Substantia nigra (tissue), 51 donors: ENCODE measurements at places on chromosomes 12 and 14.

- no peak for DNase-seq
These were observed 264.3 kb downstream of the AKAP6 start for GRCh38 chr14:32593290-32593942.

DNA sequence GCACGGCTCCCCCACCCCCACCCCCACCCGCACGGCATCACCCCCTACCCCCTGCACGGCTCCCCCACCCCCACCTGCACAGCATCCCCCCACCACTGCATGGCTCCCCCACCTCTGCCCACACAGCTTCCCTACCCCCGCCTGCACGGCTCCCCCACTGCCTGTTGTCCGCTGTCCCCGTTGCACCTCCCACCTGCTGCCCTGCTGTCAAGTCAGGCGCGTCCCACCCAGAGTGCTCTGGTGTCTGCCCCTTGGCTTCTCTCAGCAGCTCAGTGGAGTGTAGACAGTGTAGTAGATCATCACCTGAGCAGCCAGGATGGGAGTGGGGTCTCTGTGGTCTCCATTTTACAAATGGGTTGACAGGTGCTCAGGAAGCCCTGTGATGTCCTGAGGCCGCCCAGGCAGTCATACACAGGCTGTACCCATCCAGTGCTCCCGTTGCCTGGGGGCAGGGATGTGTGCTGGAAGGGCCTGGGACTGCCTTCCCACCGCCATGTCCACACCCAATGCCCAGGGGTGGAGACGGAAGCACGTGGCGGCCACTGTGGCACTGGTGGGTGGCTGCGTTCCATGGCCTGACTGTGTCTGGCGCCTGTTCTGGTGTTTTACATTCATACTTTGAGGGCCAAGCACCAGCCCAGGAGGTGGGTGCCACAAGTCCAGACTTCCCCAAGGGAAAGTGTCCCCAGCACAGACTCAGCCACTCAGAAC lies 32.5 kb downstream of the PACS2 start:
- no peak for DNase-seq

GRCh38 chr12:67472539-67472938 lies 176.0 kb upstream of the DYRK2 start:
- DNase-seq: no peak

DNA sequence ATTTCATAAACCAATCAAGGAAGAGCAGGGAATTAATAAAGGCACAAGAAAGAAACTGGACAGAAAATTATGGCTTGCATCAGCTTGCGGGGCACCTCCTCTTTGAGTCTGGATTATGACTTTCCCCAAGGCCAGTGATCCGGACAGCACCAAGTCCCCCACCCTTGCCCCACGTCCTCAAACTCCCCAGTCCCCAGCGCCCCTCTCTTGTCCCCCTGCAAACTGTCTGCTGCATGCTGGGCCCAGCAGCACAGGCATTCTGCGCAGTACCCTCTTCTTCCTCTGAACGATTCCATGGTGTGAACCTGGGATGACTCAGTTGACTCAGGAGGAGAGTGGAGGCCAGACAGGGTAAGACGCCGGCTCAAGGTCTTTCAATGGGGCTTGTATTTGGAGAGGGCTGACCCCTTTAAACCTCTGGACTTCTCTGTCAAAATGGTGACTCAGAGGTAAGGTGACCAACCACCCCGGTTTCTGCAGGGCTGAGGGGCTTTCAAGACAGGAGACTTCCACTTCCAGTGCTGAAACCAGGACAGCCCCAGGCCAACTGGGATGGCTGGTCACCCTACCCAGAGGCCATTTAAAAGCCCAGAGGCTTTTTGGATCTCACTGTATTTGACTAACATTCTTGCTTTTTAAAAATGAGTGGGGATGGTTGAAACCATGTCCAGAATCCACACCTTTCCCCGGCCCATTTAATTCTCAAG lies 13.5 kb downstream of the C14orf132 start:
- DNase-seq: no peak

DNA sequence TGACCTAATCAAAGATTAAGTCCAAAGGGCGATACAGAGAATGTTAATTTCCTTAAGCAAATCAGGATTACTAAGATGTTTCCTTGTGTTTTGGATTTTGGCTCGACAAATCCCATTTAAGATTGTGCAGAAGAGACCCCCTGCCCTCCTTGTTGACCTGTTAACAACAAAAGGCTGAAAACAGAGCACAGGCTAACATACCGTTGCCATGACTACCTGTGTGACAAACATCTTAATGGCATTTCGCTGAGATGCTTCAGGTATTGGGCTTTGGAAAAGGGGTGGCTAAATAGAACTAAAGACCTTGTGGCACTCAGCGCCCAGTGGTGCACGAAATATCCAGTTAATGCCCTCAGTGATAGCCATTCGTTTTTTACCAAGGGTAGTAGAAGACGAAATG lies 1532.3 kb upstream of the TMEM132C start:
- DNase-seq: no peak

DNA sequence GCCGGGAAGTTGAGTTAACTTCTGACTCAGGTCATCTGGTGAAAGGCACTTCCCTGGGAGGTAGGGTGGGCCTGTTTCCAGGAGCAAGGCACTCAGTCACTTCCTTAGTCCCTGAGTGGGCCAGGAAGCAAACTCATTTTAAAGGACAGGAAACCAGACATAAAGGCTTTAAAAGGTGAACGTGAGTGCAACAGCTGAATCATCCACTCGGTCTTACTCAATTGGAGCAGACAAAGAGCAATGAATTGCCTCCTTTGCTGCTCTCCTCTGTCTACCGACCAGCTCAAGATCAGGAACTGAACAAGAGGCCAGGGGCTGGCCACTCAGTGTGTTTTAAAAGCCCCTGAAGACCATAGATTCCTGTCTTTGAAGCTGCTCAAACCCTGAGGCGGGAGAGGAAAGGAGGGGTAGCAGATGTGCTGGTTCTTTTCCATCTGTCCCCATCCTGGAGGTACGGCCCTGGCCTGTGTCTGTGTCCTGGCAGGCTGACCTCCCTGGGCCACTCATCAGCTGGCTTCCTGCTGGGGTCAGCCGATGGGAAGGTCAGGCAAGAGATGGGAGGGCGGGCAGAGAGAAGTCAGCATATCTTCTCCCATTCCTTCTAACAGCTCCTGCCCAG lies 148.9 kb downstream of the PPM1H start:
- DNase-seq: no peak

- DNase-seq: no peak
These were observed 99.0 kb downstream of the LIN7A start for GRCh38 chr12:80838708-80839107.

- peak; percentile 14 for DNase-seq
These were observed 18.3 kb upstream of the PLEKHH1 start for GRCh38 chr14:67514650-67515385.

GRCh38 chr12:11745113-11745512 lies 95.6 kb downstream of the ETV6 start:
- no peak for DNase-seq

DNA sequence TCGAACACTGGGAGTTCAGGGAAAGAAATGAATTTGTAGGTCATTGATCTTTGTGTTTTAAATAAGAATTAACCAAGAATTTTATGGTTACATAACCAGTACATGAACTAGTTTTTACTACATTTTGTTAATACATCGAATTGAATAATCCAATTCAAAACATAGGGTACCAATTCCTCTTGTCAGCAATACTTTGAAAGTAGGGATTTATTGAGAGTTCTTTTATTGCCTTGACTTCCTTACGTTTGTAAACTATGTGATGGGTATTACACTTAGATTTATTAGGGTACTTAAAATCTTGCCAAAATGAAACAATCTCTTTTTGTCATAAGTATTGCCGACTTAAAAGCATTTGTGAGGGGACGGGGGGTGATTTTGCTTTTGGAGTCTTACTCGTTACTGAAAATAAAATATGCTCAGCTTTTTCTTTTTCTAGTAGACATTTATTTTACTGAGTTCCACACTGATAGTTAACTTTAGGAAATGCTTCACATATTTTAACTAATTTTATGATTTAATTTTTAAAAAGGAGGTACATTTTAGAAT lies 22.4 kb downstream of the SOCS2 start:
- DNase-seq: no peak

DNA sequence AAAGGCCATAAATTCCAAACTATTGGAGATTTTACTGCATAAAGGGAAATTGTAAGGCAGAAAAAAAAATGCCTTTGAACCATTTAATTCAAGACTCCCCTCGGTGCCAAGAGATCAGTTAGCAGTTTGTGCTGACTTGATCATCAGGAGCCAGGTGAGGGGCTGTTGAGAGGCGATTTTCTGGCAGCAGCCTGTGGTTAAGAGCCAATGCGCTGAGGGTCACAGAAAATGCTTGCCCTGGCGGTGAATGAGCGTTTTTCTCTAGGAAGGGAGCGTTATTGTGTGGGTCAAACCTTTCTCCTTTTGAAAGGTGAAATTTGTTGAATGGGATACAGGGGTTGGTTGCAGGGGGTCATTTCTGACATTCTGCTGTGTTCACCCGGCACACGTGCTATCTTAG lies 4.7 kb downstream of the SRRM4 start:
- no peak for DNase-seq
